8988T (cell line): ENCODE measurements at places on chromosomes 1 and 21.

DNA sequence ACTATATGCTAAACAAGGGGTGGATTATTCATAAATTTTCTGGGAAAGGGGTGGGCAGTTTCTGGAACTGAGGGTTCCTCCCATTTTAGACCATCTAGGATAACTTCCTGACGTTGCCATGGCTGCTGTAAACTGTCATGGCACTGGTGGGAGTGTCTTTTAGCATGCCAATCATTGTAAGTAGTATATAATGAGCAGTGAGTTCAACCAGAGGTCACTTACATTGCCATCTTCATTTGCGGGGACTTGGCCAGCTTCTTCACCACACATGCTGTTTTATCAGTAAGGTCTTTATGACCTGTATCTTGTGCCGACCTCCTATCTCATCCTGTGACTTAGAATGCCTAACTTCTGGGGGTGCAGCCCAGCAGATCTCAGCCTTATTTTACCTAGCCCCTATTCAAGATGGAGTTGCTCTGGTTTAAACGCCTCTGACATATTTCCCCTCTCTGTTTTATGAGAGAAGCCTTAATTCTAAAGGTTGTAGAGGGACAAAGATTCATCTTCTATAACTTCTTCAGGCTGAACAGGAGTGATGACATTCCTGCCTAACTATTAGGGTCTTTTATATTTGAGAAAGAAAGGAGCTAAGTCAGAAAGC is 60.4 kb downstream of the DIP2A start:
- no peak for DNase-seq

- DNase-seq = no peak
These were observed 85.1 kb downstream of the STUM start for GRCh38 chr1:226633541-226634165.

DNA sequence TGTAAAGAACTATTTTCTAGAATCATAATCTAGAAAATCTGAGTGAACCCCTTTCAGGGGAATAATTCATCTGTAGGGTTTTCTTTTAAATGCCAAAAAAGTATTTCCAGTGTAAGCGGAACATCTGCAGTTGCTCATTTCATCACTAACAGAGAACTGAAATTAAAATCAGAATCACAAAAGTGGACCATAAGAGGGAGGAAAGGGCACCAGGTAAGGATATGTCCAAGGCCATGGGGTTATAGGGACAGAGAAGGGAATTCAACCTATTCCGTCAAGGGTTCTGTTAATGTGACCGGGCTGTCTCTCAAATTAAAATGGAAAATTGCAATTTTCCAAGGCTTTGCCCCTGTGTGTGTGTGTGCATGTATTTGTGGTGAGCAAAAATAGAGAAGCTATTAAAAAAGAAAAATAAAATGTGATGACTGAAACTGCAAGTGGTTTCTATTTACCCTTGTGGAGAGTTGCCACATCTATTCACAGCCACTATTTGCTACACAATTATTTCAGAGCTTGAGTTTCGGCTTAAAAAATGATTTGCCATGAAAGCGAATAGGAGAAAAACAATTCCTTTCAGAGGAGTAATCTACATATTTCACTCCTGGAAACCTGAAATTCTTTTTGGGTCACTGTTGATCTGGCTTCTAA is 53.1 kb downstream of the APP start:
- no peak for DNase-seq

DNA sequence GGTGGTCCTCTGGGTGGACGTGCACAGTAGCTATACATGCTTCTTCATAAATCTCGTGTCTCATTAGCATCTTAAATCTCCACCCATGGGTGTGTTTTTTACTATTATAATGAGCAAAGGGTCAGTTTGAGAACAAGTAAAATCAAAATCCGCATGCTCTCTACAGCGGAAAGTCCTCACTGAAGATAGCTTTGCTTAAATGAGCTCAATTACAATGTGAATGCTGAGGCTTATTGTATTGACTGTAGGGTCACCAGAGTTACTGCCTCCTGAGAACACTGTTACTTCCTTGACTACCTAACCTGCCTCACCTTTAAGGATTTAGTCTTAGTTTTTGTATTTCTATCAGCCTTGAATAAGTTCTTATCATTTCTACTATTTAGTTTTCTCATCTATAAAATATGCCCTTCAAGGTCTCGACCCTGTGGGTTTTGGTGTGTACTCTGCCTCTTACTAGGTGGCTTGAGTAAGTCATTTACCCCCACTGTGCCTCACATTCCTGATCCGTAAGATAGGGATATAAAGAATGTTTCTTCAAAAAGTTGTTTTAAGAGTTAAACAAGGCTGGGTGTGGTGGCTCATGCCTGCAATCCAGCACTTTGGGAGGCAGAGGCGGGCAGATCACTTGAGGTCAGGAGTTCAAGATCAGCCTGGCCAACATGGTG is 7.9 kb downstream of the SLAMF7 start:
- no peak for DNase-seq

DNA sequence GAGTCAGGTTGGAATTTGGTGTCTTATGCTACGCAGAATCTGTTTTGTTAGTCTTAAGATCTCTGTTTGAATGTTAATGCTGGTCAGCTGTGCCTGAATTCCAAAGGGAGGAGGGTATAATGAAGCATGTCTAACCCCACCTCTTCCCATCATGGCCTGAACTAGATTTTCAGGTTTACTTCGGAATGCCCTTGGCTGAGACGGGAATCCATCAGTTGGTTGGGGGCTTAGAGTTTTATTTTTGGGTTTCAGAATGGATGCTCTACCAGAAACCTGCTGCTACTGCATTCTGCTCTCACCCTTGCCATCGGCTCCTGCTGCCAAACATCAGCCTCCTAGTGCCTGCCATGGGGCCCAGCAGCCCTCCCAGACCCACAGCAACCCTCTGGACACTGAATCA is 24.1 kb upstream of the ETV3 start:
- DNase-seq = no peak

GRCh38 chr1:240827786-240828185 is 215.8 kb upstream of the GREM2 start:
- no peak for DNase-seq

DNA sequence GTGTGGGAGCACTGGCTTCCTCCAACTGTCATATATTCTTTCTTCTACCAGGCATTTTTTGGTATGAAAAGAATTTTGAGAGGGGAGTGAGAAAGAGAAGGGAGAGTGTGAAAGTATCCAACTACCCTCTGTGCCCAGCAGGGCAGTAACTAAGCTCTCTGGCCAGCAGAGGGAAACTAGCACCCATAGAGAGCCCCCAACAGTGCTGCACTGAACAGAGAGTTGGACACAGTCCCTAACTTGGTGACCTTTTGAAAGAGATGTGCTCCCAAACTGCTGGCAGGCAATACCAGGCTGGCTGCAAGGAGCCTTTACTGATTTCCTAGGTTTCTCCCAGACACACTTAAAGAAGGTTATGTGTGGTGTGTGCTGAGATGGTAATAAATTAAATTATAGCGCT is 118.8 kb upstream of the PBX1 start:
- DNase-seq = peak; percentile 17

- DNase-seq = no peak
These were observed 89.8 kb downstream of the SLC16A1 start for GRCh38 chr1:112866151-112866550.

DNA sequence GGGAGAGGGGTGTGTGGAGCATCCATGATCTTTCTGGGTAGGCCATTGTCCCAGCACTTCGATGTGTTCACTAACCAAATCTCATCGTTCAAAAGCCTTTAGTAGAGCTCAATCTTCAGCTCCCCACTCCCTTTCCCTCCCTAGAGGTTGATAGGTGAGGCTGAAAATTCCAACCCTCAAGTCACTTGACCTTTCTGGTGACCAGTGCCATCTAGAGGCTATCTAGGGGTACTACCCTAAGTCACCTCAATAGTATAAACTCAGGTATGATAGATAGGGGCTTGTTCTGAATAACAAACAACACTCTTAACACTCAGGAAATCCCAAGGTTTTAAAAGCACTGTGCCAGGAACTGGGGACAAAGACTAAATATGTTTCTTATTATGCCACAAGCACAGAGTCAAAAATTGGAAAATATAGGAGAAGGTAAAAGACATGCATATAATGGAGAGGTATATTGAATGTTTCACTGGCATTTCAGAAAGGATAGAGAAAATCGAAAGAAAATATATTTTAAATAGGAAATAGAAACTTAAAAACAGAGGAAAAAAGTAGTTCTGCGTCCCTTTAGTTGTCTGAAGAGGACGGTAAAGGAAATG is 42.9 kb upstream of the CD53 start:
- no peak for DNase-seq

DNA sequence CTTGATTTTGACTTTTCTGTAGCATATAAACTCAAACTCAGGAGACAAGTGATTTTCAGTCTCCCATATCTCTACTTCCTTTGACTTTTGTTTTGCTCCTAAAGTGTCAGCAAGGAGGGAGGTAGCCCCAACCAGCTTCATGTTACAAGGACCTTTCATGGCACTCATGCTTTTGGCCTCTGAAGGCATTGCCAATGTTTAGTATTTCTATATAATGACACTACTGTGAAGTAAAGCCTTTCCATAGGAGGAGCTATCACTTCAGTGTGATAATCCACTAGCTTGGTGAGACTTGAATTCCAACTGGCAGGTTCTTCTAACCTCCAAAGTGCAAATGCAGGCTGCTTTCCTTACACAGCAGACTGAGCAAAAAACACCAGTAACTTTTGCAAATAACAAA is 14.4 kb downstream of the COLGALT2 start:
- DNase-seq = no peak

- no peak for DNase-seq
These were observed 148.9 kb upstream of the IRF2BP2 start for GRCh38 chr1:234758851-234759250.

DNA sequence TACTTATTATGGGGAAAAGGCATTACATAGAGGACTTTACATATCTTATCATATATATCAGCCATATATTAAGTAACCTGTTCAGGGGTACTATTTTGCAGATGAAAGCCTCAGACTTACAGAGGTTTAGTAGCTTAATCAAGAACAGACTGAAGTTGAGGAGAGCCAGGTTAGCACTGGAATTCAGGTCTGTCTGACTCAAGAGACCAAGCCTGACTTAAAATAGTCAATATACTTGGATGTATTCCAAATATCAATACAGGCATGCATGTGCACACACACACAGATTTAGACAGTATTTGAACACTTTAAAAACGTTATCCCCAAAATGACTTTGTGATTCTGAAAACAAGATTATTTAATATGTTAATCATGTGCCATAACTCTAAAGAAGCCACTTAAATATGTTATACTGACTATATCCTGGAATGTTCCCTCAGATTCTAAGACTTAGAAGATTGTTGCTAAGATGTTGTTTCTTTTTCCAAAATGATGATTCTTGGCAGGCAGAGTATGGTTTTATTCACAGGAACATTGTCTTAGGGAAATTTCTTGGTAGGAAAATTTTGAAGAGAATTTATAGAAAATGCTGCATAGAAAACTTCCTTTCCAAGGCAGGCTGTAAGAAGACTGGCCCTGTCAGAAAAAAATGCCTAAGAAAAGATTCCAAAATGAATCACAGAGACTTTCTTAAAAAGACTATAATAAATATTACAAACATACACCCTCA is 61.6 kb downstream of the ADAMTS1 start:
- no peak for DNase-seq

DNA sequence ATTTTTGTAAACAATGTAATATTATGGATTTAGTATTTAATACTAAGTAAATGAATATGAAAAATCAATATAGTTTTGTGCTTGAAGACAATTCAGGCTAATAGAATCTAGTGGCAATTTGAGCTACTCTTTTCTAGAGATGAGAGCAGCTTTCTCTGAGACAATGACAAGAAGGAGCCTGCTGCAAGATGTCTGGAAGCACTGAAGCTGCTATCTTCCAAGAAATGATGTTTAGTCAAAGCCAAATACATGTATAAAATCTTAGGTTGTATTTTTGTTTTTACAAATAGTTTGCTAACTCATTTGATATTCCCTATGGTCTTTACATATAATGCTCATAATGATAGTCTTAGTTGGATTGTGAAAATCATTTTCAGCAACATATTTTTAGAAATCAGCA is 103.9 kb upstream of the COL24A1 start:
- DNase-seq = no peak

DNA sequence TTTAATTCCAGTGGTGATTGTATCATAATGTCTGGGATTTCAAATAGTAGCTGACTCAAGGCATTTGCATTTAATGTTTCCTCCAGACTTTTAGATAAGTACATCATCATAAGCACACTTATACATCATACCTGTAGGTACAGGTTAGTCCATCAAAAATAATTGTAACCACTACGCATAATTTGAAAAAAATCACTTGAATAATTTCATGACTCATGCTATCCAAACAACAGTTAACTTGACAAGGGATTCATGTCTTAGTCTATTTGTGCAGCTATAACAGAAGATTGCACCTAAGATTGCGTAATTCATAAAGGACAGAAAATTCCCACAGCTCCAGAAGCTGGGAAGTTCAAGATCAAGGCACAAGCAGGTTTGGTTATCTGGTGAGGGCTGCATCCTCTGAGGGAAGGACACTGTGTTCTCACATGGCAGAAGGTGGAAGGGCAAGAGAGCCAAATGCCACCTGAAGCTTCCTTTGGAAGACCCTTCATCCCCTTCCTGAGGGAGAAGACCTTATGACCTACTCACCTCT is 801.7 kb upstream of the BRINP3 start:
- no peak for DNase-seq

DNA sequence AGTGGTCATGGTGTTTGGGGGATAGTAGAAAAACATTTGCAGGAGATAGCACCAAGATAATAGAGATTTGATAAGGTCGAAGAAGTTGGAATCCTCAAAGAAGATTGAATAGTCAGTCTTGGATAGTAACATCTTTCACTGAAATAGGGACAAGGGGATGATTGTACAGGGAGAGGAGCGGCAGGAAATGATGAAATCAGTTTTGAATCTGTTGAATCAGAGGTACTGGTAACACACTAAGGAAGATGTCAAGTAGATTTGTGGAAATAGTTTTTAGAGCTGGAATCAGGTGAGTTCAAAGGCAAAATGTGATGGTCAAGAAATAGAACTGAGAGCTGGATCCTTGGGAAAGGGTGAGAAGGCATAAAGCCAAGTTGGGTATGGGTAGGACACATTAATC is 26.5 kb downstream of the CAP1 start:
- DNase-seq = no peak
